K562 (cell line): ENCODE measurements at places on chromosomes 2 and 18.

DNA sequence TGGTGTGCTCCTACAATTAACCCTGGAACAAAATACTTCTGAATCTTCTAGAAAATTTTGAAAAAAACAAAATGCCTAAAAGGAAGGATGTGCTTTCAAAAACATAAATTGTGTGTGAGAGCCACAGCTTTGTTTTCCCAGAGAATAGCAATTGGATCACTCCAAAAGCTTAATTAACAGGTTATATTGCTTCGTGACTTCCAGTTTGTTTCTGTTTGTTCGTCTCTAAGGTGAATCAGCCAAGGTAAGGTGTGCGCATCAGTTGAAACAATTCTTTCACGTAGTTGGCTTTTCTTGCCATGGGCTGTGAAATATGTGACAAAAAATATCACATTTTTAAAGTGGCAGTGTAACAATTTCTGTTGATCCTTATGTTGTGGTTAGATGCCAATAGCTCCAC lies 90.3 kb upstream of the BARD1 start:
- no peak for DNase-seq

DNA sequence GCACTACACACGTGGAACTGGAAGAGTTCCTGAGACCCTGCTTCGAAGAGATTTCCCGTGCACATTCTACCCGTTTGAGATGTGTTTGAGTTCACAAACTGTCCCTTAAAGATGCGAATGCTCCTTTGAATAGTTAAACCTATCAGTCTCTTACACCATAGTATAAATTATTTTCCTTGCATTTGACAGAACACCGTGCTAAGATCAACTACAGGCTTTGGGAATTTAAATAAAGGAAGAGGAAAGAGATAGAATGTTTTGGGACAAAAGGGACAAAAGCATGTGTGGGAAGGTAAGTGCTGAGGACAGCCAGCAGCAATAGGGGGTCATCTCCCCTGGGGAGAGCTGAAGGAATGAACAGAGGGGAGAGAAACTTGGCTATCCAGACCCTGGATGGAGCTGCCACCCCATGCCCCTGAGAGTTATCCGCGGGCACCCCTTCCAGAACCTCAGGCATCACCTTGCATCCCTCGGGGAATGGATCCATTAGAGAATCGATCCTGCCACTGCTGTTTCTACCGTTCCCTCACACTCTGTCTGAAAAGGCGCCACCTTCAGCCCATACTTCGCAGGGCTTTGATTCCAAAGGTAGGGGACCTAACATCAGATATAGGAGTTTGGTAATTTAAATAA lies 888 bp upstream of the ADCY3 start:
- DNase-seq: peak; percentile 58

DNA sequence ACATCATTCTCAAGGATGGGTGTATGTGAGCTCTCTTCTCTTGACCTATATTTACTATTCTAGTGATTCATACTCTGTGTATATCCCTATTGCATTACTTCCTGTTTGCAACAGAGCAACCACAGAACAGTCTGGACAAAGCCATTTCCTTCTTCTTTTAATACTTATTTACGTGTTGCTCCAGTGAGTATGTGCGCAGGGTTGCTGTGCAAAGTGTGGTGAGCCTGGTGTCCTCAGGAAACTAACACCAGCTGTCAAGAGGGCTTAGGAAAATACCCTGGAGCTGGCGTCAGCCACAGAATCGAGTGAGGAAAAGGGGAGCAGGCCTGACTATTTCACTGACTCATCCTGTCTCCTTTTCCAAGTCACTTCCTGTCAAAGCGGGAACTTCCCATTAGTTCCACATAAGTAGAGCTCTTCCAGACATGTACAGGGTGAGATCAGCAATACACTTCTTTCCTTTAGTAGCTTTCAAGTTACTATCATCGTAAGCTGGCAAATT lies 214.1 kb upstream of the COPS8 start:
- DNase-seq: no peak

DNA sequence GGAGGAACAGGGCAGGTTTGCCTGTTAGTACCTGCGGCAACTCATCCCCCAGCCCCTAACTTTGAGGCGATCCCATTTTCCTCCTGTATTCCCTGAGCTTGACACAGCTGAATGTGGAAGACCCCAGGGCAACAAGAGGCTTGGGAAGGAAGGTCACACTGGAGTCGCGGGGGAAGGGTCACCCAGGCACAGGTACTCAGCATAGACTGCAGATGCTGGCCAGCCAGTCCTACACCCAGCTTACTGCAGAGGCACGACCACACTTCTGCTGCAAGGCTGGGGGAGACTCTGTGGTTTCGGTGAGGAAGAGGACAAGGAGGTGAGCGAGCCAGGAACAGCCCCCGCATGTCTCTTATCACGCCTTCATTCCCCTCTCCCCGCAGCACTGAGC lies 91.5 kb downstream of the MALT1 start:
- DNase-seq: no peak
